Hippocampal formation (tissue), 2 donors: ENCODE measurements at places on chromosomes 5 and 9.

DNA sequence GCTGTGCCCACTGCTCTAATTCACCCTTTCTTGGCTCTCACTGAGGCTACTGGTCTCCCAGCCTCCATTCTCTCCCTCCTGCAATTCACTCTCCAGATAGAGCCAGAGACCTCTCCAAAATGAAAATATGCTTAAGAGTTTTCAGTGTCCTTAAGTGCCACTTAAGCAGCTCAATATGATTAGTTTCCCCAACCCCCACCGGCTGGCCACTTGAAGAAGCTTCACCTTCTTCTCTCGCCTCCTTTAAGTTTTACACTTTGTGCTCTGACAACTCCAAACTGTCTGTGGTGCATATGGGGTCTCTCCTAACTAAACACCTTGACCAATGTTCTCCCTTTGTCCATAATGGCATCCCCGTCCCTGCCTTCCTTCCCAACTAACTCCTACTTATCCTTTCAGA, 53.4 kb downstream of the CDK5RAP2 start:
- no peak for DNase-seq

DNA sequence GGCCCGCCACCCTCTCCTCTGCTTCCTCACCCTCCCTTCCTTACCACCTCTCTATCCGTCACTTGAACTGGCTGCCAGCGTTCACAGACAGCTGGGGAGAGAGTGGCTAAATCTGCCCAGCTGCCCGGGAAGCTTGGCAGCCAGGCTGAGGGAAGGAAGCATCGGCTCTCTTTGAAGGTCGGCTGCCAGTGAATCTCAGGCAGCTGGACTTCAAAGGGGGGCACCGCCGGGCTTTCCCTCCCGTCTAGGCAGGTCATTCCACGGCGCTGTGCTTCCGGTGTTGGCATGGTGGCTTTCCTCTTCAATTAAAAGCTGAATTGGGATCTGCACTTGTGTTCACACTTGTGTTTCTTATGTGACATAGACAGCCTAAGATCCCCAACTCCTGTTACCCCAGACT, 174.0 kb downstream of the GDNF start:
- peak; percentile 13 for DNase-seq

DNA sequence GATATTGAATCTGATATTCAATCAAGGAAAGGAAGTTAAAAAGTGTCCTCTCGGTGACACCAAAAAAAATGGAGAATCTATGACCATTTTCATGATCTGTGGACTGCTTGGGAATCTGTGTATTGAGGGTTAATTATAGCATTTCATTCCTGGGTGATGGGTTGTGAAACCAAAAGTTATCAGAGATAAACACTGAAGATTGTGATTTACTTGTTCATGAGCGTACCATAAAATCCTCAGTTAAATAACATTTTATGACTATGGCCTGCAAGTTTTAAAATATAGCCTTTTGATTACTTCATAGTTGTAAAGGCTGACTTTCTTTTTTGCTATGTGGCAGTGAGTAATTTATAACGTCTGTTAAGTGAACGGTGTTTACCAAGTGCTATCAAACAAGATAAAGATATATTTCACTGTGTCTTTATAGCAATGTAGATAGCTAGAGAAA, 267.9 kb upstream of the SEMA6A start:
- no peak for DNase-seq

- DNase-seq: no peak
These were observed 12.6 kb upstream of the GNAQ start for GRCh38 chr9:78044189-78044588.

DNA sequence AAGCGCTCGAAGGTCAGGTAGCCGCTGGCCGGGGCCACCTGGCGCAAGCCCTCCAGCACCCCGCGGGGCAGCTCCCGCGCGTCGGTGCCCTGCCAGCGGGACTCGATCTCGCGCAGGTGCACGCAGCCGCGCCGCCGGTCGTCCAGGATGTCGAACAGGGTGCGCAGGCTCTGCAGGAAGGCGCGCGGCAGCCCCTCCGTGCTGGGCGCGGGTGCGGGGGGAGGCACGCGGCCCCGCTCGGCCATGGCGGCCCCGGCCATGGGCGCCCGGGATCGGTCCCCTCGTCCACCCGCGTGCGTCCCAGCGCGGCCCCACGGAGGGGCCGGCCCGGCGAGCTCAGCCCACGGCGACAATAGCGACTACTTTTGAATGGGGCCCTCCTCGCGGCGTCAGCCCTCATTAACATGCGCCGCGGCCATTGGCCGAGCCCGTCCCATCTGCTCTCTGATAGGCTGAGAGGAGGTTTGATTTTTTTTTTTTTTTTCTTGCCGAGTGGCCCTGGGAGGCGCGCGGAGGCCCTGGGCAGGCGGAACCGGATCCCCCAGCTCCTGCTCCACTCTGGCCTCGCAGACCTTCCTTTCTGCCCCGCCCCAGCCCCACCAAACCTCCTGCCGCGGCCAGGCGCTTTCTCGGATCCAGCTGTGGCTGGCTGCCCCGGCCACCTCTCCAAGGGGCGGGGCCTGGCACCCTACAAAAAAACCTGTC, at the start of gene SAPCD2:
Gene SAPCD2, minus strand, starts transcription at position 357 of the 705 bp plus-strand sequence. Its CDS starts 97 bp downstream, at position 260.
- peak; percentile 86 for DNase-seq

DNA sequence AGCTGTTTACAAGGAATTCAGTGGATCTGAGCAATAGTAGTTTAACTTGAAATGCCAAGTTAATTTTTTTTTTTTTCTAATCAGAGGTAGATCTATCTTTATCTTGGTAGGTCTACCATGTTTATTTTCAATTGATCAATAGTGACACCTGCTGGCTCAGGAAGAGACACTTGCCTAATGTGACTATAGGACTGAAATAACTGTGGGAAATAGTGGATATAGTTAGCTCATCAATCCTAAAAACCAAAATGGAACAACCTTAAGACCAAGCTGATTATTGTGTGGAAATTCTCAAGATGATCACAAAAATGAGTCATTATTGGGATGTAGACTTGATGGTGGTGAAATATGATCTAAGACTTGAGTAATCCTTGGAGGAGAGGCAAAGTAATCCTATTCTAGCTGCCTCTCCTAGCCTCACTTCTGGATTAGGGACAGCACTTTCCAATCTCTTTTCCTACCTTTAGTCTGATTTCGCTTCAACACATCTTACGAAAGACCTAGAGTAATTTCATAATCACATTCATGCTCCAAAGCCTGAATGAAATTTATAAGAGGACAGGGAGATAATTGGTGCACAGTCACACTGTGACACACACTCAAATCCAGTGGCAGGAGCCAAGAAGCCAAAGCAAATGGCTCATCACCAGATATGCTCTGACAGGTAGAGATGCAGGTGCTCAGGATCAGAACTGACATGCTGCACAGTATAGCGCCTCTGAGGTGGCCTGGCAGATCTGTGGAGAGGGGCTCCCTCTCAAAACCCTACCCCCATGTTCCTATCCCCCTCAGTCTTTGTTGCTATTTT, 156.3 kb downstream of the HMHB1 start:
- DNase-seq: no peak

DNA sequence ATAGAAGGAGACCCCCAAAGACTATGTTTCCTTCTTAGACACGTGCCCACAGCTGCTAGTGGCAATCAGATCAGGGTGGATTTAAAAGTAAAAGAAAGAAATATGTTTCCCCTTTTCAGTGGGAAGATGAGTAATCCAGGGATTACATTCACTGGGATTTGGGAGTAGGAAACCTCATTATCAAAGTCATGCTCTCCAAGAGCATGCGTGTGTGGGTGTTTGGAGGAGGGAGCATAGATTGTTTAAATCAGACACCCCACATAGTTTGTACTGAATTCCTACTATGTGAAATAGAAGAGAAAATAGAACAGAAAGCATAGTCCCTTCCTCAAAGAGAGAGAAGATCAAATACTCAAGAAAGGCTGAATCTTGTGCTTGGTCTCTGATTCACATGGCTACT, 65.5 kb upstream of the TBCA start:
- no peak for DNase-seq

- no peak for DNase-seq
These were observed 108.4 kb upstream of the RPS23 start for GRCh38 chr5:82386576-82386975.

GRCh38 chr5:4198461-4198860, 602.8 kb downstream of the IRX1 start:
- no peak for DNase-seq

- no peak for DNase-seq
These were observed 174.1 kb downstream of the TLE4 start for GRCh38 chr9:79745752-79746336.

GRCh38 chr9:92706218-92706940, 36.4 kb upstream of the IPPK start:
- no peak for DNase-seq

- no peak for DNase-seq
These were observed 1.2 kb downstream of the ZCCHC9 start for GRCh38 chr5:81302596-81302995.

- DNase-seq: no peak
These were observed 61.2 kb downstream of the UBAP1 start for GRCh38 chr9:34240006-34240405.

GRCh38 chr9:105757496-105758251, 63.3 kb downstream of the TMEM38B start:
- no peak for DNase-seq

- DNase-seq: no peak
These were observed 66.1 kb upstream of the EDIL3 start for GRCh38 chr5:84450617-84451414.

GRCh38 chr9:134642385-134643181, 980 bp downstream of the COL5A1 start:
- DNase-seq: no peak

- DNase-seq: no peak
These were observed 39.1 kb downstream of the FAT2 start for GRCh38 chr5:151551985-151552384.

DNA sequence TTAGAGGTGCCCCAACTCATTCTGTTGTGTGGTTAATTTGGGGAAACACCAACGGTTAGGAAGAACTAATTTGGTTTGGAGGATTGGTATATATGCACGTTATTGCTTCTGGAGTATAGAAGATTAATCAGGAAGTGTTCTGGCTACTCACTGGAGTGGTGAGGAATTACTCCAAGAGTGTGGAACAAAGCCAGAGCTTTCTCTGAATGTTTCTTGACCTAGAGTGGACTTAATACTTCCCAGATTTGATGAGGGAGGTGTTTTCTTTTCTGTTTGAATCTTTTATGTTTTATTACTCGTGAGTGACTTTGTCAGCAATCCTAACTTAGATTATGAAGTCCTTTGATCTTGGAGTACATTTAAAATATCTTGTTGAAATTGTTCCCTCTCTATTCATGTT, 163.7 kb downstream of the MAN2A1 start:
- DNase-seq: no peak

GRCh38 chr5:168422431-168422830, 63.8 kb upstream of the RARS1 start:
- no peak for DNase-seq

DNA sequence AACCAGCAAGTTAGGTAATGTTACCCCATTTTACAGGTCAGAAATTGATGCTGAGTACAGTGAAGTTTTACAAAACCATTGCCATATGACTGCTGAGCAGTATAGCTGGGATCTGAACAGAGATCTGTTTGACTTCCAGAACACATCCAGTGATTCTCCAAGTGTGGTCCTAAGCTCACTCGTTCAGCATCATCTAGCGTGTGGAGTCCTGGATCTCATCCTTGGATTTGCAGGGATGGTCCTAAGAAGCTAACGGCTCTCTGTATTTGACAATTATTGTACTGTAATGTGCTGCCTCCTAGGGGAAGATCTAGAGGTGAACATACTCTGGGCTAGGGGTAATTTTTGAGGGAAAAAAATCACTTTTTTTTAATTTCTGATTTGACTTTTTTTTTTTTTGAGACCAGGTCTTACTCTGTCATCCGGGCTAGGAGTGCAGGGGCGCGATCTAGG, 1.4 kb downstream of the SLC26A2 start:
- peak; percentile 40 for DNase-seq

- DNase-seq: no peak
These were observed 837.7 kb upstream of the CDH9 start for GRCh38 chr5:27876071-27876470.

DNA sequence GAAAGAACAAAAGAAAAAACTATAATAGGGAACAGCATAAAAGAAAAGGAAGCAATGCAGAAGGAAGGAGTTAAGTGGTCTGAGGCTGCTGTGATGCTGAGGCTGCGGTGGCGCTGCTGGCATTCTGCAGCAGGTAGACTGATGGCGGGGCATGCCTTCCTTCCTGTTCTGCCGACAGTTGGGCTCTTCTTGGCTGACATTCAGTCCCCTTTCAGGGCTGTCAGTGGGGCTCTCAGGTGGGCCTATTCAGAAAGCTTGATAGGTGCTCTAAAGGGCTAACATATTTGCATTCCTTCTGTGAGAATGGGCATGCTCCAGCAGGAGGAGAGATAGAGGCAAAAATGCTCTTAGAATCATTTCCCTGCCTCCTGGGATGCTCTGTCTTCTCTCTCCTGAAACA, 5.1 kb upstream of the CLINT1 start:
- DNase-seq: no peak

GRCh38 chr5:107522456-107522855, 148.3 kb downstream of the EFNA5 start:
- DNase-seq: no peak

- DNase-seq: no peak
These were observed 202.7 kb downstream of the SEMA6A start for GRCh38 chr5:116371935-116372334.

DNA sequence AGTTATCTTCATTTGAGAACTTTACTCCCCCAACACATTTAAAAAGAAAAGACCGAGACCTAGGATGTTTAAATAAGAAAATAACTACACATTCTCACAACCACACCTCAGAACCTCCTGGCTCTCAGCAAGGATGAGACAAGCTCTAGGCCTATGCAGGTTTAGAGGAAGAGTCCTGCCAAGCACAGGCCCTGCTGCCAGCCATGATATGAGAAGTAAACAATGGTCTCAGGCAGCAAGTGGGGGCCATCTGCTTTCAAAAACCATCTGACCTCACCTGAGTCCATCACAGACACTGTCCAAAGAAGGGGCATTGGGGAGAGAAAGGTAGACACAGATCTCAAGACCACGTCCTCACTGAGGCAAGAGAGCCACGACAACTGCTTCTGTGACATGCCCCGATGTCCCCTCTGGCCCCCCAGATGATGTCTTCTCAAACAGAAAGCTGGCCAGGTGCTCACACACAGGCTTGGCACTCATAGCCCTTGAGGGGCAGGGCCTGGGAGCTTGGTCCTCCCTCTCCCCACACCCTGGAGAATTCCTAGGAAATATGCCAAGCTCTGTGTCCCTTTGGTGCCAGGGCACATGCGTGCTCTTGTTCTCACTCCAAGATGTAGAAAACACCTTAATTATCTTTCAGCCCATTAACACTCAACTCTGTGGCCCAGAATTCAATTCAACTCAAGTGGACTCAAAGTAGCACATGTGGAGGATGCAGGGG, 150.4 kb downstream of the FSTL4 start:
- no peak for DNase-seq

- DNase-seq: no peak
These were observed 872 bp upstream of the SMIM3 start for GRCh38 chr5:150777685-150778084.

GRCh38 chr9:93059011-93059714, 662 bp downstream of the SUSD3 start:
- DNase-seq: no peak

GRCh38 chr5:37886242-37886905, 46.5 kb upstream of the GDNF start:
- DNase-seq: no peak
